Adipocyte (in vitro differentiated cells): ENCODE measurements at places on chromosomes 13 and 19.
A peak's percentile ranks its signal among the peaks of the same experiment; 100 is the strongest.

DNA sequence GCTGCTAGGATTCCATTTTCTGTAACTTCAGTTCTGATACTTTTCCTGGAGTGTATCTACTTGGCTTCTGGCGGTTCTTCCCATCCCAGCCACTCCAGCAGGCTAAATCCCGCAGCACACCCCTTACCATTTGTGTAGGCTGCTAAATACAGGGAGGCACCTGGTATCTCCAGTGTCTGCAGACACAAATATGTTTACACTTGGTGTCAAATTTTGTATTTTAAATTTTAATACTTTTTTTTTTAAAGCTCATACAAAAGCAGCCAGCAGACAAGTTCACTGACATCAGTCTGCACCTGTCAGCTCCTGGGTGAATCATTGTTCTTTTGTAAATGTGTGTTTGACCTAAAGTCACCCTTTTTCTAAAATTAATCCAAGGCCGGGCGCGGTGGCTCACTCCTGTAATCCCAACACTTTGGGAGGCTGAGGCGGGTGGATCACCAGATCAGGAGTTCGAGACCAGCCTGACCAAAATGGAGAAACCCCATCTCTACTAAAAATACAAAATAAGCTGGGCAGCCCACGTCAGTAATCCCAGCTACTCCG is 3.4 kb upstream of the ZSCAN4 start:
- DNase-seq = no peak

DNA sequence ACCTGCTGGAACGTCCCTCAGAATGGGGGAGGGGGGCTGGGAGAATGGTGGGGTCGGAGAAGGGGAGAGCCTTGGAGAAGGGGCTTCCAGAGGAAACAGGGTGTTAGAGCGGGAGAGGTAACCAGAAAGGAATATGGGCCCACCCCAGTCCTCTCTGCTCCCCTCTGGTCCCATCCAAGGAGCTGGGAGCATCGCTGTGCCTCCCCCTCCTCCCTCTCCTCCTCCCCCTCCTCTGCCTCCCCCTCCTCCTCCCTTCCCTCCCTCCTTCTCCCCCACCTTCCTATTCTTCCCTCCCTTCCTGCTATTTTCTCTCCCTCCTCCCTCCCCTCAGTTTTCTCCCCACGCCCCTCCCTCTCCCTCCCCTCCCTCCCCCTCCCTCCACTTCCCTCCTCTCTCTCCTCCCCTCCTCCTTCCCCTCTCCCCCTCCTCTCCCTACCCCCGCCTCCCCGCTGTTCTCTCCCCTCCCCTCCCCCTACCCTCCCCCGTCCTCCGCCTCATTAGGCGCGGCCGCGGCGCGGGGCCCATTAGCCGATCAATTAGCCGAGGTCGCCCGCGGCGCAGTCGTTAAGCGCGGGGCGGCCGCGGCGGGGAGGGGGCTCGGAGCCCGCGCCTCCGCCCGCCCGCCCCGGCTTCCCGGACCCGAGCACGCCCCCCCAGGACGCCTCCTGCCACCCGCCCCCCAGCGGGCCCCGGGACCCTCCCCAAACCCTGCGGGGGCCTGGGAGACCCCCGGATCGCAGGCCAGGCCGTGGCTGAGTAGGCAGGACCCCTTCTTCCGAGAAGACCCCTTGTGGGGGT is 15.4 kb downstream of the TLE5 start:
- DNase-seq = peak; percentile 26

GRCh38 chr19:3248728-3249326 is 24.4 kb downstream of the CELF5 start:
- DNase-seq = no peak

DNA sequence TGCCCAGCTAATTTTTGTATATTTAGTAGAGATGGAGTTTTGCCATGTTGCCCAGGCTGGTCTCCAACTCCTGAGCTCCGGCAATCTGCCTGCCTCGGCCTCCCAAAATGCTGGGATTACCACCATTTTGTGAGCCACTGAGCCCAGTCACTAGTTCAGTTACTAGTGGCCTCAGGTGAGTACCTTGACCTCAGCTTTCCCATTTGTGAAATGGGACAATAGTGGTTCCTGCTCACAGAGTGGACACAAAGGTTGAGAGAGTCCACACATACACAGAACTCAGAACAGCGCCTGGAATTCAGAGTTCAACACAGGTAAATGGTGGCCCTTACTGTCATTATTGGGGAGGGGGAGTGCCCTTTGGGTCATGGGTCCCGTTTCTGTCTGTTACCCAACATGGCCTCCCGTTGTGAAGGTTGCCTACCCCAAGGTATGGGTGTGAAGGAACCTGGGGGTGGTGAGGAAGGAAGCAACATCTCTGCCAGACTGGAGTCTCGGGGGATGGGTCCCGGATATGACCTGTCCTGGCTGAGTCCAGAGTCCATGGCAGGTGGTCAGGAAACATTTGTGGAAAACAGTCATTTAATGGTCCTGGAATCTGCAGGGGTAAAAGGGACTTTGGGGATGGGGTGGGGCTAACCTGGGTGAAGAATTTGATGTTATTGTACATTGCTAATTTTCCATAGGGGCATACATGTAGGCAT is 11.7 kb upstream of the IRGC start:
- no peak for DNase-seq

GRCh38 chr13:40313269-40314200 is 352.9 kb downstream of the FOXO1 start:
- no peak for DNase-seq

GRCh38 chr19:41871573-41872383 is 5.3 kb upstream of the CD79A start:
- DNase-seq = no peak

- no peak for DNase-seq
Measured at GRCh38 chr19:50024719-50025021, 502 bp downstream of the VRK3 start.

- peak; percentile 43 for DNase-seq
Measured at GRCh38 chr13:80276371-80277289, 64.3 kb downstream of the SPRY2 start.

DNA sequence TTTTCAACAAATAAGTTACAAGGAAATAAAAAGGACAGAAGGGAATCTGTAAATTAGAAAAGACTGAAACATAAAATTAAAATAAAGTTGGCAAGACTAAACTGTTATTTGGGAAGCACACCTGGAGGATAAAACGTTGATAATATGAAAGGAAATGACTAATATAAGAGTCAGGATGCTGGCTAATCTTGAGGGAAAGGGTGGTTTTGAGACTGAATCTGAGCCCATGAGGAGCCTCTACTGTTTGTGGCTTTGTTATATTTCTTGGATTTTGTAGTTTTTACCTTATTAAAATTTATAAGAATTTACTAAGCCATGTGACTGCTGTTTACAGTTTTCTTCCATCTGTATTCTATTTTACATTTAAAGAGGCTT is 718.0 kb upstream of the SPRY2 start:
- no peak for DNase-seq

DNA sequence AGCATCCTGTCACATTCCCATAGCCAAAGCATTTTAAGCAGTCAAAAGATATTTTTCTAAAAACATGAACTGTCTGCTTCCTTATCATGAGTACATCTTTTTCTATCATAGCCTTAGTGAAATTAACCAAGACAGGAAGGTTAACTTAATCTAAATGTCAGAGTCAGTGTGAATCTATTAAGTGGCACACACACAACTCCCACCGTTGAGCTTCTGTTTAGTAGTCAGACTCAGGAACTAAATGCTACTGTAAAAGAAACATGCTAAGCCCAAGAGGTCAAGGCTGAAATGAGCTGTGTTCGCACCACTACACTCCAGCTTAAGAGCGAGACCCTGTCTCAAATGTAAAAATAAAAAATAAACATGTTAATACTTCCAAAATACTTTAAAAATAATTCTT is 7.7 kb upstream of the POU4F1 start:
- no peak for DNase-seq

DNA sequence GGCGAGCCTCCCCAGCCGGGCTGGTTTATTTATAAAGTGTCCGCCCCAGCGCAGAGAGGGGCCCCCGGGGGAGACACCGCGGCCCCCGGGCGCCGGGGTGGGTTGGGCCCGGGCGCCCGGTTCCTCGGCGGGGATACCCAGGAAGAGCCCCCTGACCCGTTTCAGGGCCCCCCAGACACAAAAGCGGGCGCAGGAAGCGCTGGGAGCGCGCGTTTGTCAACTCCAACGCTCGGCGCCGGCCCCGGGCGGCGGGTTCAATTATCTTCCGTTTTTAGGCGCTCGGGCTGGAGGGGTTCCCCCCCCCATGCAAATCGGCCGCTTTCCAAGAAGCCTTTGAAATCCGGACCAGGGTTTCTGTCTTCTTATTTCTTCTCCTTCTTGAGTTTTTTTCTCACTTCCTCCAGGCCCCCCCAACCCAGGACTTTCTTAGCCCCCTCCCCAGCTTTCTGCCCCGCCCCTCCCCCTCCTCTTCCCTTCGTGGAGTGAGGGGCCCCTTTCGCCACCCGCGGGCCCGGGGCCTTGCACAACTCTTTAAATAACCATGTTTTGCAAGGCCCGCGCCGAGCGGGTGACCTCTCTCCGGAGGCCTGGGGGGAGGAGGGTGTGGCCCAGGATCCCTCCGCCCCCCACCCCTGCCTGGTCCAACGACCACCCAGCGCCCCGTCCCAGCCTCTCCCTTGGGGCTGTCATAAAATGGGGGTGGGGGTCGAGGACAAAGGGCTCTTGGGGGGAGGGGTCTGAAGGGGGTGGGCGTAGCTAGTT is 935 bp downstream of the ARID3A start:
- peak; percentile 89 for DNase-seq

GRCh38 chr19:9354651-9355050 is 8.2 kb upstream of the ZNF177 start:
- DNase-seq = no peak

DNA sequence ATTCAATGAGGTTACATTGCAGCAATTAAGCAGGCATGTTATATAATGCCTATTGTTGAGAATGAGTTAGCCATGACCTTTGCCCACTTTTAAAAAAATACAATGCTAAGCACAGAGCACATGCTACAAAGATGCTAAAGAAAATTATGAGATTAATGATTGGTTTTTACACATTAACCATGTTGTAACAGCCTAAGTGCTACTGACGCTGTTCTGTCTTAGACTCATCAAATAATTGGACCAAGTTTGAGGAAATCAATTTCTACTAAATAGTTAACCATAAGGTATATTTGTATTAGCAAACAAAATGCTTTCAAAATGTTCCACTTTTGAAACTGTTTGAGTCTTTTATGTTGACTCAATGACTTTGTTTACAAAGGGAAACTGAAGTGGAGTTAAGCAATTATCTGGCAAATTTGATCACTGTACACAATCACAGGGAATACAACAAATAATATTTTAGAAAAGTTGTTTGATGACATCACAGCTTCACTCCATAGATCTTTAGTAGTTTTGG is 14.3 kb downstream of the MIR17HG start:
- peak; percentile 17 for DNase-seq

DNA sequence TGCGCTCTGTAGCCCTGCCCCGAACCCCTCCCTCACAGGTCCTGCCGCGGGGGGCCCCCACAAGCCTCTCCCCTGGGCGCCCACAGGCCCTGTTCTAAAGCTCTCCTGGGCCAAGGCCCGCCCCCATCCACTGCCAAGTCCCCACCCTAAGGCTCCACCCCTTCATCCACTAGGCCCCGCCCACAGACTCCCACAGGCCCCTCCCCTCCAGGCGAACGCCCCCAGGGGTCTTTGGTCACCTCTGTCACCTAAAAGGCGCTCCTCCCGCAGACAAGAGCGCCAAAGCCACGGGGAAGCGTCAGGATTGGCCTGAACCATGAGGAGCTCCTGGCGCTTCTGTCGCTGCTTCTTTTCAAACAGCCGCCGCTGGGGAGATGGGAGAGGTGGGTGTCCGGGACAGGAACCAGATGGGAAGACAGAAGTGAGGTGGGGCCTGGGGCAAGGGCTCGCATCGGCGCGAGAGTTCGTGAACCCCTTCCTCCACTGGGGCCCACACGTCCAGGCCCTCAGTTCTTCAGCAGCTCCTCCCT is 2.3 kb downstream of the TULP2 start:
- peak; percentile 42 for DNase-seq

- no peak for DNase-seq
Measured at GRCh38 chr13:108315273-108315672, 45.8 kb downstream of the TNFSF13B start.

DNA sequence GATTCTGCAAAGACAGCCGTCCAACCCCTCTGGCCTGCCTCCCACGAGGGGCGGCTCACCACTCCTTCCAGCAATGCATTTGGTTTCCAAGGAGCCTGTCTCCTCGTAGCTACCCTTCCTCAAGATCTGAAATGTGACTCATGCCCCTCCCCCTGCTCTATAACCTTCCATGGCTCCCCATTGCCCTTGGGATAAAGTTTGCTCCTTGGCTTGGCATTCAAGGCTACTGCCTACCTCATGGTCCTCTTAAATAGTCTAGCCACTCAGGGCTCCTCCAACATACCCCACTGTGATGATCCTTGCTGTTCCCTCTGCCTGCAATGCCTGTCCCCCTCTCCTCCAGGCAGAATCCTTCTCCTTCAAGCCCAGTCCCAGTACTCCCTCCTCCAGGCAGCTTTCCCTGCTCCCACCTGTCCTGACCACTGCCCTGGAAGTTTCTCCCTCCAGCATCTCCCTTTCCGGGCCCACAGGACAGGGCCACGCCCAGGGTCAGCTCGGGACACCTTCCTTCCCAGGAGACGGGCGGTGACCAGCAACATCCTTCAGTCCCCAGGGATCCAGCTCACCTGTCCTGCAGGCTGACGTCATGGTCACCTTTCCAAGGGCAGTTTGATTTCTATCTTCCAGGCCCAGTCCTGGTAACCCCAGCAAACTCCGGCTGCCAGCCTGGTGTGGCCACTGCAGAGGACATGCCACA is 19.2 kb upstream of the SEMA6B start:
- DNase-seq = no peak

DNA sequence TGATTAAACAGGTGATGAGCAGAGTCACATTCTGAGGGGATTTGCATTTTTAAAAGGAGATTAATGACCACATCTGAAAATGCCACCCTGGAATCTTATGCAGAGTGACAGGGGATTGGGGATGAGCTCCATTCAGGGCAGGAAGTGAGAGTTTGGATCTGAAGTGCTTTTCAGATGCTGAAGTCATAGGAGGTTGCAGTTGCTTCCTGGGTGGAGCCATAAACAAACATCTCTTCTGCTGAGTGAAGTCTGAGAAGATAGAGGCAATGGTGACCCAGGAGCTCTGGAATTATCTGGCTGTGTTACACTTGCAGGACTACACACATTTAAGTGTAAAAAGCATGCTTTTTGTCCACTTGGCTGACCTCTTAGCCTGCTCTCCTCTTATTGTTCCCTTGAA is 51.4 kb upstream of the PSG8 start:
- DNase-seq = peak; percentile 26

GRCh38 chr19:3656073-3656746 is 29.6 kb upstream of the CACTIN start:
- DNase-seq = no peak

- no peak for DNase-seq
Measured at GRCh38 chr19:17450264-17451075, 2.0 kb upstream of the TMEM221 start.

DNA sequence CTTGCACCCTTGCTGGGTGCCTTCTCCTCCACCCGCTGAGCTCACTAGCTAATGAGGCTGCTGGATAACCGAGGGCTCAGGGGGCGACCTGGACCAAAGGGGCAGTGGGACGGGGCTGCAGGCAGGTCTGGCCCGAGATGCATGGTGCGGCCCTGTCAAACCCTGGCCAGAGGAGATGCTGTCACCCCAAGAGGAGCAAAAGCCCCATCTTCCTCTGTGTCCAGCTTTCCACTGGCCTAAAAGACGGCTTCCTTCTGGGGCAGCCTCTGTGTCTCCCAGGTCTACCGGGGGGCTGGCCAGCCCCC is 261.8 kb downstream of the TBC1D4 start:
- DNase-seq = no peak

GRCh38 chr19:14159059-14159458 is 22.7 kb upstream of the ASF1B start:
- DNase-seq = no peak

- DNase-seq = peak; percentile 70
Measured at GRCh38 chr19:2476451-2477140, 669 bp downstream of the GADD45B start.
